ENCODE measurements at places on chromosomes 5 and 9.

- DNase-seq: no peak
Measured at GRCh38 chr5:148179234-148179824, 11.0 kb downstream of the SPINK14 start.

- no peak for DNase-seq
Measured at GRCh38 chr9:96858018-96858573, 3.8 kb upstream of the ZNF782 start.

DNA sequence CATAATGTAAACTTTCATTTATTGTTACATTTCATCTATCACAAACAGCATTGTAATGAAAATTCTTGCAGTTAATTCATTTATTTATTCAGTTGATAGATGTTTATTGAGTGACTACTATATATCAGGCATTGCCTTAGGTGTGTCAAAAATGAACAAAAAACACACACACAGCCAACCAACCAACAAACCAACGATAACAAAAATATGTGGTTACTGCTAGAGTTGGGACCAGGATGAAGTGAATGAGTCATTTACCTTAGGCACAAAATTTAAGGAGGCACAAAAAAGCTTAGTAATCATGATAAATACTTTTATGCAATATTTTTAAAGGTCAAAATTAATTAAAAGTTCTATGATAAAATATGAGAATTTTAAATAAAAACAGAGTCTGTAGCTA, 223.4 kb downstream of the CSNK1G3 start:
- DNase-seq: no peak

- DNase-seq: no peak
Measured at GRCh38 chr5:136364307-136364706, 1.0 kb downstream of the TRPC7 start.

DNA sequence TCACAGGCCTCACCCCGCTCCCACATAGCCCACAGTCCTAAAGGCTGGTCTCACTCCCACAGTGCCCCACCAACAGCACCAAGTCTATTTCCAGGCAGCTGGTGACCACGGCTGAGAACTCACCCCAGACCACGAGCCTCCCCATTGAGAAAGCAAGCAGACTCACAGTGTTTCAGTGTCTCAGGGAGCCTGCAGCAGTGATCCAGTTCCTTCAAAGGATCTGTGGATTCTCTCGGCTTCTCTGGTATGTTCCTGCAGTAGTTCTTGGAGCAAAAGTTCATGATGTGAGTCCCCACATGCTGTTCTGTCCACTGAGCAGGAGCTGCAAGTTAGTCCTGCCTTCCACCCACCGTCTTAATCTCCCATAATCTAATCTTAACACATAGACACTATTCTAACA, 185.3 kb upstream of the CDH6 start:
- DNase-seq: no peak

- DNase-seq: no peak
Measured at GRCh38 chr9:21741151-21741550, 61.3 kb upstream of the MTAP start.

GRCh38 chr9:81073821-81074220, 615.5 kb downstream of the TLE1 start:
- DNase-seq: no peak

DNA sequence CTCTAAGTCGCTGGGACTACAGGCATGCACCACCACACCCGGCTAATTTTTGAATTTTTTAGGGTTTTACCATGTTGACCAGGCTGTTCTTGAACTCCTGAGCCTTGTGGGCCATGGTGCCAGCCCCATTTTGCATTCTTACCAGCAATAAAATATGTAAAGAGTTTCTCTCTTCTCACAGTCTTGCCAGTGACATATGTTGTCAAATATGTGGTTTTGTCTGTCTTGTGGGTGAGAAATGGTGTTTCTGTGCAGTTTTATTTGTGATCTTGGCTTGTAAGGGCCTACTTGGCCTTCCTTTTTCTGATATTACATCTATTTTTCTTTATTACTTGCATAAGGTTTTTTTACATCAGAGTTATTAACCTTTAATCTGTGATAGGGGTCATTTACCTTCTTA, 47.1 kb downstream of the SPIN1 start:
- no peak for DNase-seq

GRCh38 chr5:179964015-179964414, 56.3 kb upstream of the TBC1D9B start:
- DNase-seq: no peak

DNA sequence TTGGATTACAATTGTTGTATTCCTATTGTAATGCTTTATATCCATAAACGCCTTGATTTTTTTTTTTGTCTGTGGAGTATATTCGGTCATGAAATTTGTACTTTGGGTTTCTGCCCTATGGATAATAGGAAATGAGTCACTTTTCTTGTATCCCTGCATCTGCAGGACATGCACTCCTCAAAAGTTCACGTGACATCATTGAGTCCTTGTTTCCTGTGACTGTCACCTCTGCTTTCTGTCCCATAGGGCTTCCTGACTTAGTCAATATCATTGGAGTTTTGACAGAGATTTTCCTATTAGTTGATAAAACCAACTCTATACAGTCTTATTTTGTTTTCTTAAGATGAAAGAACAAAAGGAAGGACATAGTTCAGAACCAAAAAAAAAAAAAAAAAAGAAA, 356.3 kb downstream of the MAT2B start:
- DNase-seq: no peak

DNA sequence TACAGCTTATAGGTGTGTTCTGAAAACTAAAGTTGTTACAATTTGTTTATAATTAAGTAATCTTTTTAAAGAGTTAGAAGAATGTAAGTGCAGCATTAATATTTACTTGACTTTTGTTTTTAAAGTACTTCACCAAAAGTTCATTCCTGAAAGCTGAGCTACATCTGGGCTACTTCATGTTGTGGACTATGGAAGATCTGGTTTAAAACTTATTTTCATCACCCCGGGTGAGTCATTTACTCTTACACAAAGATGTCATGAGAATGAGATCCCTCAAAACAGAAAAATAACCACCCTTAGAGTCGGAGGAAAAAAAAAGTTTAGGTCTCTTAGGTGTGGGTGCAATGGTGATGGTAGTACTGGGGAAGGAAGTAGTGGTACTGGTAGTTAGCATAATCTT, 5.1 kb downstream of the POU5F2 start:
- no peak for DNase-seq

GRCh38 chr9:122262073-122262472, 2.6 kb downstream of the RBM18 start:
- no peak for DNase-seq

GRCh38 chr5:90410178-90410762, 714 bp upstream of the CETN3 start:
- no peak for DNase-seq

- no peak for DNase-seq
Measured at GRCh38 chr9:16450043-16450442, 420.4 kb downstream of the BNC2 start.

GRCh38 chr5:102857076-102857818, 102.1 kb downstream of the PAM start:
- no peak for DNase-seq

GRCh38 chr5:75337366-75338021, 474 bp downstream of the HMGCR start:
- no peak for DNase-seq

- no peak for DNase-seq
Measured at GRCh38 chr5:133990396-133990795, 14.4 kb downstream of the VDAC1 start.

- no peak for DNase-seq
Measured at GRCh38 chr5:111853748-111854147, 96.8 kb upstream of the NREP start.

GRCh38 chr9:124786881-124787573, 10.1 kb downstream of the OLFML2A start:
- DNase-seq: no peak

DNA sequence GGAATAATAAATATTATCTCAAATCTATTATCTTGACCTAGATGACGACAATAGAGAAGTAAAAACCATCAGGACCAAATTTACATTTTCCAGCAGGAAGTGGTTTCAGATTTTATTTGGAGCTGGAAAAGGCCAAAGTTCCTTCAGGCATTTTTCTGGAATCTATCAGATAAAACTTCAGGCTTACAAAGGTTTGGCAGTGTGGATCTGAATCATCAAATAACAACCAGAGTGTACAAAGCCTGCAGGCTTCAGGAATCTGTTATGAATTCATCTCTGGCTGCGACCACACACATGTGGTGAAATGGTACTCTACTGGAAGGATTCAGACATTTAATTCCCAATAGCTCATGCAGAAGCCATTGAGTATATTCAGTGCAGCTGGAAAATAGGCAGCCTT, 726.4 kb upstream of the GRAMD2B start:
- DNase-seq: no peak

DNA sequence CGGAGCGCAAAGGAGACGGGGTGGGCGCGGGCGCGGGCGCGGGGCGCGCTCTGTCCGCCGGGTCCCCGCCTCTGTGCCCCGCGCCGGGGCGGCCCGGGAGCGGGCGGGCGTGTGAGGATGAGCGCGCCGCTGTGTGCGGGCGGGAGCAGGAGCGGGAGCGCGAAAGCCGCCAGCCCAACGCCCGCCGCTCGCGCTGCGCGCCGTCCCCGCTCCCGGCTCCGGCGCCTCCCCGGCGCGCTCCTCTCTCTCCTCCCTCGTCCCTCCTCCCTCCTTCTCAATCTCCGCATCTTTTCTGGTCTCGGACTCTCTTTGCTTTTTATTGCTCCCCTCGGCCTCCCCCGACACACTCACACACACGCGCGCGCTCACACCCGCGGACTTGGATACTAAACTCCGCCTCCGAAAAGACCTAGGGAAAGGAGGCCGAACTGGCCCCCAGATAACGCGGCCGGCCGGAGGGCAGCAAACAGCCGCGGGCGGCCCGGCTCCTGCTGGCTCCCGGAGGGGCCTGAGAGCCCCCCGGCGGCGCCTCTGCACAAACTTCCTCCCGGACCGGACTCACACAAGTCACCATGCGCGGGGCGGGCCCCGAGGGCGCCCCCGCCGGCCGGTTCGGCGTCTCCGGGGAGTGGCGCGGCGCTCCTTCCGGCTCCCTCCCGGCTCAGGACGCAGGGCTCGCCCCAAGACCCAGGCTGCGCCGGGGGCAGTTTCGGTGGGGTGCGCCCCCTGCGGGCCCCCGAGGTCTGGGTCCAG, at the start of gene FIBCD1:
Gene FIBCD1, minus strand, starts transcription at position 596 of the 753 bp plus-strand sequence. CDS start 640 bp downstream, outside the sequence.
- no peak for DNase-seq

GRCh38 chr5:143063175-143063970, 293.2 kb downstream of the ARHGAP26 start:
- DNase-seq: no peak

DNA sequence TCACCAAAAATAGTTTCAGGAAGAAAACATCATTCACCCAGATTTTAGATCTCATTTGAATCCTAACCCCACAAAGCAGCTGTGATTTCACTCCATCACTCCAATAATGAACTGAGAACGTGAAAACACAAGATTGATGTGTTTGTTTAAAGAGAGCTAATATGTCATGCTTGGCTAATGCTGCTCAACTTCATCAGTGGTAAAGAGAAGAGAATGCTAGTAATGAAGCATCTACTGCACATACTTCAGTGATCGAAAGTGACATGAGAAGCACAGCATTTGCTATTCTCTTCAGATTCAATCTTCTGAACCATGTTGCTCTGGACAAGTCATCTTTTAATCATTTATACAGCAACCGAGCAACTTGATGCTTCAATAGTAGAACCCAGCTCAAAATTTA, 874.7 kb downstream of the EFNA5 start:
- DNase-seq: no peak

DNA sequence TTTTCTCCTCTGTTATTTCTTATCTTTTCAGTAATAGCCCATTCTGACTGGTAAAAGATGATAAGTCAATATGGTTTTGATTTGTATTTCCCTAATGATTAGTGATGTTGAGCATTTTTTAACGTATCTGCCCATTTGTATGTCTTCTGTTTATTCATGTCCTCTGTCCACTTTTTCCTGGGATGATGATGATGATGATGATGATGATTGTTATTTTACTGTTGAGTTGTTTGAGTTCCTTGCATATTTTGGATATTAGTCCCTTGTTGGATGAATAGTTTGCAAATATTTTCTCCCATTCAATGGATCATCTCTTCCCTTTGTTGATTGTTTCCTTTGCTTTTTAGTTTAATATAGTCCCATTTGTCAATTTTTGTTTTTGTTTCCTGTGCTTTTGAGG, 27.0 kb downstream of the UTP15 start:
- DNase-seq: no peak

- DNase-seq: no peak
Measured at GRCh38 chr5:69034898-69035297, 58.9 kb upstream of the SLC30A5 start.

- peak; percentile 24 for DNase-seq
Measured at GRCh38 chr9:97853844-97854695, 1.0 kb downstream of the FOXE1 start.

DNA sequence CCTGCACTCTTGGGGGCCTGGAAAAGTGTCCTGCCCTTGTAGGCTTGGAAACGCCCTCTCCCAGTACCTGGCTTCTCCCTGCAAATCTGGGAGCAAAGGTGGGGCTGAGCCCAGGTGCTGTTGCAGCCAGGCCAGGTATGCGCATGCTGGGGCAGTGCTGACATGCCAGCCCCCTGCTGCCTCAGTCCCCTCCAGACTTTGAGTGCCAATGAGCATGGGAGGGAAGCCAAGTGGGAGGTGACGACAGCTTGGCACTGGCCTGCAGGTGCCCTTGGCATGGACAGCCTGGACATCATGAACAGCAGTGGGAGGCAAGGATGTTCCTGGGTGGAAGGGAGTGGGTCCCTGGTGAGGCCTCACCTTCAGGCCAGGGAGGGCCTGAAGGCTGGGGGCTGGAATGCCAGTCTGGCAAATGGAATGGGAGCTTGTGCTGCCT, 1494.4 kb upstream of the NUDT12 start:
- DNase-seq: no peak

- DNase-seq: no peak
Measured at GRCh38 chr5:68285851-68286611, 70.5 kb downstream of the PIK3R1 start.

DNA sequence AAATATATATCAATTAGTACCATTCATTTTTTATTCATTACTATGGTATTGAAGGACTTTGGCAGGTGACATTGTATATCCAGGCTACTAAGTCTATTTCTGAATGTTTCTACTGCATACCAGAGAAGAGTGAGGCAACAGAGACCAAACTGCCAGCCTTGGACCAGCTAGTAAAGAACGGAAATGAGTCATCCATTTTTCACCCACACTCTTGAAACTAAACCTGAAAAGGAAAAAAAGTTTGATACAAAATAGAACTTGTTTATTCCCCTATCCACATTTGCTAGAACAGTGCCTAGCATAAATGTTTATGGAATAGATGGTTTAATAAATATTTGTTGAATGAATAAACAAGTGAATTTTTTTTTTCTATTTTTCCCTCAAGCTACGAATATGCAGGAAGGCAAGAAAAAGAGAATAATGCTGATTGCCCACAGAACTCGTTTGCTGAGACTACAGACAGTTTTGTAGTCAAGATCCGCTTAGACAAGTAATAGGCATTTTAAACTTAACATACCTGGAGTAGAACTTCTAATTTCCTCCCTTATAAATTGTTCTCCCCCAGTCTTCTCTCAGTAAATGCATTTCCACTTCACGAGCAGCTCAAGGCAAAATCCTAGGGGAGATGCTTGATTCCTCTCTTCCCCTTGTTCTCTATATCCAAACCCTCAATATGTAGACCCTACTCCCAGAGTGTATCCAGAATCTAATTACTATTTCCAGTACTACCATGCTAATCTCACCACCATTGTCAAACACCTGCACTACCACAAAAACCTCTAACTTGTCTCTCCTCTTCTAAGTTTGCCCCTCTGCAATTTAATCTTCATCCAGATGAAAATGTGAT, 146.2 kb upstream of the RASA1 start:
- no peak for DNase-seq

GRCh38 chr5:37211661-37212060, 37.5 kb downstream of the CPLANE1 start:
- no peak for DNase-seq

- no peak for DNase-seq
Measured at GRCh38 chr5:53302529-53302928, 177.9 kb upstream of the FST start.

All from stimulated activated CD8-positive, alpha-beta memory T cell treated with anti-CD3 and anti-CD28 coated beads, Interleukin-2, amount 100 ng/mL, for 1 hour (primary cell).